ENCODE measurements at places on chromosomes 4 and X.

DNA sequence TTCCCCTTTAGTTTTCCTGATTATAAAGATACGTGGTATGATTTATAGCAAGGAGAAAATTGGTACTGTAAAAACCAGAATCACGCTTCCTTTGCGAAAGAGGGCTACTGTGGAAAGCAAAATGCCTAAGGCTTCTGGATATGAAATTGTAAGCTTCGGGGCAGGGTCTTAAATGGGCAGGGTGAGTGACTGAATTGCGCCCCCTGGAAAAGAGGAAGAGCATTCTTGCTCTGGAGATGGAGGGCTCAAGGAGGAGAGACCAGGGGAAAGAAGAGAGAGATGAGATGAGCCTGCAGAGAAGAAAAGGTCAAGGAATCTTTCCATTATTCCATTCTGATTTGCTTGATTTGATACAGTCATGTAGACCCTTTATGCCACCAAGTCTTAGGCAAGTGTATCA, 13.1 kb upstream of the ETNPPL start:
- DNase-seq = no peak

DNA sequence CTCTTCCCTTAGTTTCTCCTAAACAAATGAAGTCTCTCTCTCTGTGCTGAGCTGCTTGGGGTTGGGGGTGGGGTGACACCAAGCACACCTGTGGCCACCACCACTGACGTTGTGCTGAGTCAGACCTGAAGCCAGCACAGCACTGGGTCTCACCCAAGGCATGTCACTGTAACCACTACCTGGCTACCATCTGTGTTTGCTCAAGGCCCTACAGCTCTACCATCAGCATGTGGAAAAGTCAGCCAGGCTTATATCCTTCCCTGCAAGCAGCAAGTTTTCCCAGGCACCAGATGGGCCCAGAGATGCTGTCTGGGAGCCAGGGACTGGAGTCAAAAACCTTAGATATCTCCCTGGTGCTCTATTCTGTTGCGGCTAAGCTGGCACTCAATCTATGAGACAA, 6.9 kb downstream of the CXCL10 start:
- DNase-seq = no peak

- DNase-seq = no peak
These were observed 23.1 kb downstream of the ADH4 start for GRCh38 chr4:99121008-99121407.

DNA sequence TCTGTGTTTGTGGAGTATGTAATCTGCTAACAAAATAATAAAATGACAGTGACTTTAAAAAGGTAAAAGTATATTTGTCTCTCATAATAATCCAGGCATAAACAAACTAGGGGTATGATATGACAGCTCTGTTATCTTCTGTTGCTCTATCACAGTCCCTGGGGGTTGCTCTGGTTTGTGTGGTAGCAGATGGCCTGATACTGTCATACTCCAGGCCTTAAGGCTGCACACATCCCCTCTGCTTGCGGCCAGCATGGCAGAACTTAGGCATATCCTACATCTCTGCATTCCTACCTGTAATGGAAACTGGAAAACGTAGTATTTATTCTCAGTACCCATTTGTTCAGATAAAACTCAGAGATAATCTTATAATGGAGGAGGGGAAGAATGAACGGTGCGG, 117.9 kb upstream of the HAND2 start:
- DNase-seq = no peak

DNA sequence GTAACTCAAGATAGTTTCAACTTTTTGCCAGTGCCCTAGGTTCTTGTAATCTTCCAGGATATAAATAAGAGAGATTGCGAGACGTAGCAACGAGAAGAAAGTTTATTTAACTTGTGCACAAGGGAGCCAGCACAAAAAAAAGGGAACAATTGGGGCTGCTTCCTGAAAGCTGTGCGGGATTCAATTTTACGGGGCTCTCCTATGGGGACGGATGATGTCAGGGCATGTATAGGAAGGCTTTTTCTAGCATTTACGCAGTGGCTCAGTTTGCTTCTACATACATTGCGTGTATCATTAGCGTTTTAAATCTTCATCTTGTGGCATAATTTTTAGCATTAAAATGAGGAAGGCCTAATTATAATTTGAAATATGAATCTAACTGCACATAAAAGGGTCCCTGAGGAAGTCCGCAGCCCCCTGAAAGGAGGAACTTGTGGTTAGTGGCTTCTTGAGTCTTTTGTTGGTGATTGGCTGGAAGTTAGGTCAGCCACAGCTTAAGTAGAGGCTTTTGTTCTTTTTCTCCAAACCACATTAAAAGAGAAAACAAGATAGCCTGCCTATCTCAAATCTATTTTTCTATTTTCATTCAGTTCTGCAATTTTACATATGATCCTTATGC, 668.2 kb upstream of the NDST4 start:
- DNase-seq = no peak

DNA sequence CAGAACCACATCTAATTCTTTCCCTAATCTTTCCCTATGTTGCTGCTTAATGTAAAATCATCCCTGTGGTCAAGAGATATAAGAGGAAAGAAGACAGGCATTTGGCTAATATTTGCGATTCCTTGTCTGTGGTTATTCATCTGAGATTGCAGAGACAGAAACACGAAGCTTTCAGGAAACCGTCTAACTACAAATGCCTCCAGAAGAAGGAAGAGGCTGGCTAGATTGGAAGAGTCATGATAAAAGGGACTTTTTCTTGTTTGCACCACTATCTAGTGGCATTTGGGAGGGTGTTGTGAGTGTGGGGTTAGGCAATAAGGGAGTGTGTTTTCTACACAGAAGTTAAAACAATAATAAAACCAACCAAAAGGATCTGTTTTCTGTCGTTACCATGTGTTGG, 43.9 kb downstream of the TMEM154 start:
- no peak for DNase-seq

DNA sequence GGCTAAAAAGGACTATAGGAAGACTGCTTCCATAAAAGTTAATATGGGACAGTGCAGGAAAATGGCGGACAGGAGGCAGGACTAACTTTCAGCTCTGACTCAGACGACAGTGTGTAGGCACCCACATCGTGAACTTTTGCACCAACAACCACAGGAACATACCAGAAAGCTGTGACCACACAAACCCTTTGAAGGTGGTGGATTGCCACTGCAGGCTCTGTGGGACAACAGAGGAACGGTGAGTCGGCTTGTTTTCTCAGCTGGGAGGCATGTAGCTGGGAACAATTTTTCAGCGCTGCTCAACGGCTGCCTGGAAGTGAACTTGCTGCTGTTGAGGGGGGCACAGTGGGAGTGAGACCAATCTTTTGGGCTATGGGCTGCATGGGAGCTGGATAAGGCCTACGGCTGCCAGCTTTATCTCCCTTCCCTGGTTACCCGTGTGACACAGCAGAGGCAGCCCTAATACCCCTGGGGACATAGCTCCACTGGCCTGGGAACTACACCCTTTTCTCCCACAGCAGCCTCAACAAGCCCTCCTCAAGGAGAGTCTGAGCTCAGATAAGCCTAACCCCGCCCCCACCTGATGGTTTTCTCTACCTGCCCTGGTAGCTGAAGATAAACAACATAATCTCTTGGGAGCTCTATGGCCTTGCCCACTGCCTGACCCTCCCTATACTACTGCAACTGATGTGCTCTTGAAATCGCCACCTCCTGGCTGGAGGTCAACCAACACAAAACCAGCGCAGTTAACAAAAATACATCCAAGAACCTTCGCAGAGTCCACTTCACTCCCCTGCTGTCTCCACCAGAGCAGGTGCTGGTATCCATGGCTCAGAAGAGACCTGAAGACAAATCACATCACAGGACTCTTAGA, 1537.0 kb downstream of the C4orf33 start:
- no peak for DNase-seq

GRCh38 chr4:72330381-72330780, 238.6 kb downstream of the ADAMTS3 start:
- DNase-seq = no peak

DNA sequence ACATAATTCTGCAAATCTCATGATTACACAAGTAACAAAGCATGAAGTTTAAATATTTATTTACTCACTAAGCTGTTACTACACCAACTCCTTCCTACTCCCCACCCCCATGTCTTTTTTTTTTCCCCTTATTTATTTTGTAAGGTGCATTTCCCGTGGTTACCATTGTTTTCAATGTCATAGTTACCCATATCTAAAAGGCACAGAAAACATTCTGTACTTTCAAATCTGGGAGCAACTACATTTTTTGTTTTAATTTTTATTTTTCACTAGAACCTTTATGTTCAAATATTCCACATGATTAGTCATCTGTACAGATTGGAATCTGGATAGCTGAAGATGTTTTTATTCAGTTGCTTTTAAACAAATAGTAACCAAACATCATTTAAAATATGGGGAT, 62.8 kb downstream of the PPP3CA start:
- no peak for DNase-seq

DNA sequence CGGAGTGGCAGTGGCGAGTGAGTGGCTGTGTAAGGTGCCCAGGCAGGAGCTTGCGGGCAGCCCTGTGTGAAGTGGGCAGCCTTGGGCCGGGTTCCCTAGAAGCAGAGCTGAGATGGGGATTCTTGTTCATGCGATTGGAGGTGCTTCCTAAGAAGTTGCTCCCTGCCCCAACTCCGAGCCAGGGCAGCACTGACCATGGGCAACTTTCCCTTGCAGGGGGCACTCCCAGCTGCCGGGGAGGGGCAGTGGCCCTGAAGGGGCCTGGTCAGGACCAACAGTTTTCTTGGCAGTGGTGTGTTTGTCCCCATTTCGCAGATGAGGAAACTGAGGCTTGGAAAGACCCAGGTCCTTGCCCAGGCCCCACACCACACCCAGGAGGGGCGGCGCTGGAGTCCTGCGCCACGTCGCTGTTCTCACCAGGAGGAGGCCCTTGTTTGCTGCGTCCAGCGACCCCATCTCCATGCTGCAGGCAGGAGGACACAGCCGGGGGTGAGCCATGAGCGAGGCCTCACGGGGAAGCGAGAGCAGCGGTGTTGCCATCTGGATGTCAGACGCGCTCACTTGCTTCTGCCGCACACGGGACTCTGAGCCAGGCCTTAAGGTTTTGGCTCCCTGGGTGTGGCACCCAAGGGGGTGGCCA, 68.9 kb downstream of the TRMT44 start:
- DNase-seq = no peak

GRCh38 chrX:12421918-12422317, 283.6 kb downstream of the FRMPD4 start:
- DNase-seq = no peak

DNA sequence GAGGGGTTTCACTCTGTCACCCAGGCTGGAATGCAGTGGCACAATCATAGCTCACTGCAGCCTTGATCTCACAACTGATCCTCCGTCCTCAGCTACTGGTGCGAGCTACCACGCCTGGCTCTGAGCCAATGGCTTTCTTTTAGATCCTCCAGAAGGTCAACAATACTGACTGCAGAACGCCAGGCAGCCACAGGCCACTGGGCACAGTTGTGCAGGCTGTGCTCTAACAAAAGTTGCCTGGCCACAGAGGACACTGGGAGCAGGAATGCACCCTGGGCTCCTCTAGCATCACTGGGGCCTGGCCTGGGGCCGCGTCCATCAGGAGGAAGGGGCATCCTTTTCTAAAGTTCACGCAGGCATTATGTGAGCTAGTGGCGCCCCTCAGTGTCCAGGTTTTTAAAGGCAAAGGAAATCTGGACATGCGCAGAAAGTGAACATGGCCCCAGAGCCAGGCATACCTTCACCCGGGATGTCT, 14.9 kb upstream of the PORCN start:
- DNase-seq = no peak

DNA sequence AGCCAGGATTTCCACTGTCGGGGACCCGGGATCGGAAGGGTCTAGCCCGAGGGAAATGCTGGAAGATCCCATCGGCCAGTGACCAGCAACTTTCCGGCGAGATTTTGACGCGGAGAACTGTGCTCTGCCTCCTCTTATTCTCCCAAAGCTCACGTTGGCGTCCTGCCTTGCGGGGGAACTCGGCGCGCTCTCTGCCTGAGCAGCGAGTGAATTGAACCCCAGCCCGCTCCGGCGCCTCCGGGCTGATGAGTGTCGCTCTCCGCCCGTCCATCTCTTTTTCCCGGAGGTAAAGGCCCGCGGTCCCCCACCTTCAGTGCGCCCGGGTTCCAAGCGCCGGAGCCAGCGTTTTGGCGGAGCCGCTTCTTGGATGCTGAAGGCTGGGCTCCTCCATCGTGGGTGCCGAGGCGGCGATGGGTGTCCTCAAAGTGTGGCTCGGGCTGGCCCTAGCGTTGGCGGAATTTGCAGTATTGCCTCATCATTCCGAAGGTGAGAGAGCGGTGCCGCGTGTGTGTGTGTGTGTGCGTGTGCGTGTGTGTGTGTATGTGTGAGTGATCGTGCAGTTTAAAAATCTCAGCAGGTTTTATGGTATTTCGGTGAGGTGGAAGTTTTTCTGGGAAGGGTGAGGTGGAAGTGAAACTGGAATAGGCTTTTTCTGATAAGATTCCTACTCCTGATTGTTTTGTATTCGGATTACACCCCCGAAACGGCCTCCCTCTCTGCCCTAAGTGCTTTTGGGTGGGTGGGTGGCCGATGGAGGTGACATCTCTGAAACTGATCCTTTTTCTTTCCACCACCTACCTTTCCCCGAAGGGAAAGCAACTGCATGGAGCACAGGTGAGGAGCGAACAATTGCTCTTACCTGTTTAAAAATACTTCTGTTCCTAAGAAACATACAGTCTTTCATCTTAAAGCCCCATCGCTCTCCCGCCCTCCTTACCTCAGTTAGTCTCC, 752 bp downstream of the FRAS1 start:
- peak; percentile 40 for DNase-seq

- no peak for DNase-seq
These were observed 5.4 kb upstream of the SH3BP2 start for GRCh38 chr4:2787230-2788100.

GRCh38 chr4:84480082-84480481, 19.0 kb downstream of the NKX6-1 start:
- DNase-seq = no peak

GRCh38 chrX:41542135-41542534, 95.0 kb downstream of the NYX start:
- DNase-seq = no peak

DNA sequence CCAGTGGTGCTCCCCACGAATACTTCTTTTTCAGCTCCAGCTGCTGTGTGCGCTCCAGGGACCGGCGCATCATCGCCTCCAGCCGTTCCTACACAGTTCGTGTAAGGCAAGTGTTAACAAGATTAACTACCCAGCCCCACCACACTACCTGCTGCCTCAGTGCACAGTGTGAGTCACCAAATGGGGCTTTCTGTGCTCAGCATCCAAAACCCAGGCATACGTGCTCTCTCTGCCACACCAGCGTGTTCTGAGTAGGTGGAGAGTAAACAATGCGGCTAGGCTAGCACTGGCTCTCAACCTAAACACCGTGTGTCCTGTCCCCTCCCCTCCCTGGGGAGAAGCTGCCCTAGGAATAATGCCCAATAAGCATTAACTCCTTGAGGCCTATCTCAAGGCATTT, 60.0 kb downstream of the MAP7D2 start:
- no peak for DNase-seq

DNA sequence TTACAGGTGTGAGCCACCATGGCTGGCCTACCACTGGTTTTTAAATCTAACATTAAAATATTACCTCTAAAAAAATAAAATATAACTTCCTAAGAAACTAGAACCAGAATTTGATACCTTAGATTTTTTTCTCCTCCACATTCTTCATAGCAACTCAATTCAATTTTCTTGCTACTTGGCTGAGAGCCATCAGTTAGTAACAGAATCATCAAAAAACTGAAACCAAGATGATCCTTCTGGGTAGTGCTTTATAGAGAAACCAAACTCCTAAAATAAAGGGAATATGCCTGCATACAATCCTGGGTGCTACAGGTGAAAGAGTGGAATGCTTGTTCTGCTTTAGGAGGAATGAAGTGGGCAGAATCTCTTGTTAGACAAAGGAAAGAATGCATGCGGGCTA, 64.4 kb downstream of the RPS3A start:
- no peak for DNase-seq

GRCh38 chr4:158884280-158884679, 115.5 kb downstream of the FNIP2 start:
- peak; percentile 54 for DNase-seq

- DNase-seq = no peak
These were observed 557 bp upstream of the ARHGEF6 start for GRCh38 chrX:136781180-136781797.

All from heart right ventricle (tissue), 16 donors.